ENCODE measurements at places on chromosomes 16 and 17.

DNA sequence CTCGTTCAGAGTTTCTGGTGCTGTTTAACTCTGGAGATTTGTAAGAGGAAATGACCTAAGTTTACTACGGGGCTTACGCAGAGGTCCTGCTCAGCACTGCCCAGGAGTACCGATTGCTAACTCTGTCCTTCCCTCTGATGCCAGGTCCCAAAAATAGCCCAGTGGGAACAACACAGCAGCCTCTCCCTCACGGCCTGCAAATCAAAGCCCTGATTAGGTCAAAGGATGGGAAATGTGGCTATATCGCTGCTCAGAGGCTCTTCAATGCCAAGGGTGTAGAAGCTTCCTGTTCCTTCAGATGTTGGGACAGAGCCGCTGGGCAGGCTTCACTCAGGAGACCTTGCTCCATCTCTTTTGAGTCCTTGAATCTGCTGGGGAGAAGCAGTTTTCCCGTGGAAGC lies 174.2 kb upstream of the KCNJ16 start:
- DNase-seq: no peak

GRCh38 chr17:39115135-39115534 lies 36.3 kb downstream of the PLXDC1 start:
- DNase-seq: no peak

DNA sequence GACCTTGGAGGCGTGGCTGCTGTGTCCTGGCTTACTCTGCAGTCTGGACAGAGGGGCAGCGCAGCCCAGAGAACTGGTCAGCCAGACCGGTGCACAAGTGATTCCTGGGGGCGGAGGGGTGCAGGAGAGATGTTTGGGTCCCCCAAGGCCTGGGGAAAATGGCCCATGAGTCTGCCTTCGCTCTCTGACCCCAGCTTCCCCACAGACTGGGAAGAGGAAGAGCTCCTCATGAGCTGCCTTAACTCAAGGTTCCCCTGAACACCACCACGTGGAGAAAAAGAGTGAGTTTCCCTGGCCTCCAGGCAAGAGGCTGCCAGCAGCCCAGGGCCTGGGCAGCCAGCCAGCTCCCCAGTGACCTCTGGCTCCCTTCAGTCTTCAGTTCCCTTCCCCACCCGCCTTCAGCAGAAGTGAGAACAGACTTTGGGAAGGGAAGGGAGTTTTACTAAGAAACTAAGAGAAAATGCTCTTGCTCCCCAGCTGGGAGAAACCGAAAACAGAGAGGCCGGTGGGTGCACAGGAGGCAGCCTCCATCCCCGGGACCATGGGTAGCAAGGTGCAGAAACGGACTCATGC lies 2.0 kb upstream of the C17orf99 start:
- no peak for DNase-seq

GRCh38 chr16:85304337-85304736 lies 192.1 kb upstream of the CIBAR2 start:
- no peak for DNase-seq

DNA sequence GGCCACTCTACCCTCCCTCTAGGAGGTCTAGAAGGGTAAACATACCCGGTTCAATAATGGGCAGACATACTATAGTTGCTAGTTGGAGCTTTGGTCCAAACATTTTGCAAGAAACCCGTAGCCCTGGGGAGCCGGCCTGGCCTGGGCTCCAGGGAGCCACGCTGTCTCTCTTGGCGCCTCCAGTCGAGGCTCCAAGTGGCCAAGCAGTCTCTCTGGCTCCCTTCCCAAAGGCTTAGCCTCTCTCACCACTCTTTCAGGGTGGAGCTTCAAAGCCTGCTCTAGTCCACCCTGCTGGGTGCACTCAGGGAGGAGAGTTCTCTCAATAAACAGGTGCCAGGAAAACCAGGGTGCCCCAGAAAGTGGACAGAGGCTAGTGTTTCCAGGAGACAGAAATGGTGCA lies 32.2 kb downstream of the RCVRN start:
- DNase-seq: no peak

GRCh38 chr17:41528959-41529353 lies 848 bp upstream of the KRT19 start:
- DNase-seq: no peak

- no peak for DNase-seq
These were observed 2.3 kb upstream of the ALKBH5 start for GRCh38 chr17:18181358-18181757.

DNA sequence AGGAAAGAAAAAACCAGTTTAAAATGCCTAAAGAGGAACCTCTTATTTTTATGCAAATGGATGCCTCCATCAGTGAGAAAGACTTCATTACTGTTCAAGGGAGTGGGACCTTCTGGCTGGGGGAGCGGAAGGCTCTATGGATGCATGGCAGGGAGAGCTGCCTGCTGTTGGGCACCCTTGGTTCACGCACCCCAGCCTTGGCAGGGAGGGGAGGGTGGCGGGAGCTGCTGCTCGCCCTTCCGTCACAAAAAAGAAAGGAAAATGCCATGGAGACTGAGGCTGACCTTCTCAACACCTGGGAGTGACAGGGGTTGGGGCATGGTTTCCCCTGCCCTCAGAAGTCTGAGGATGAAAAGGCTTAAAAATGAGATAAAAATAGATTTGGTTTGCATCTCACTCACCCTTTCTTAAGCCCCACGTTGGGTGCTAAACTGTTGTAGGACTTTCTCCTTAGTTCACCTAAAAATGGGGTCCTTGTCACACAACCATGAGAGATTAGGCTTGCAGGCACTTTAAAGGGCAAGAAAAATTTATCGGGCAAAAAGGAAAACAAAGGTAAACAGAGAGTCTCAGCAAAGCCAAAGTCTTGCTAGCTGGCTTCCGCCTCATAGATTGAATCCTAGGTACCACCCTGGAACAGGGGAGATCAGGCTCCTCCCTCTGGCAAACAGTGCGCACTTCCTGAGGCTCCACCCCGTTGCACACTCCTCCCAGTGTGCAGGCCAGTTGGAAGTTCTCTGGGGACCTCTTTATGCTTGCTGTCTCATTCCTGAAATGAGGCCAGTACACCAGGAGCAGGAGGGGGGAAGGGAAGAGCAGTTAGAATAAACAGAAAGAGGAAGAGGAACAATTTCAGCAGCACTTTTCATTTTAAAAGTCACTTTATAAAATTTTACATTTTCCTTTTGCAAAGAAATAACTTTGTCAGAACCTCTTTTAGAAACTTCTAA lies 31.6 kb downstream of the PHKB start:
- DNase-seq: no peak

- DNase-seq: no peak
These were observed 34.6 kb downstream of the DCUN1D3 start for GRCh38 chr16:20865420-20866131.

DNA sequence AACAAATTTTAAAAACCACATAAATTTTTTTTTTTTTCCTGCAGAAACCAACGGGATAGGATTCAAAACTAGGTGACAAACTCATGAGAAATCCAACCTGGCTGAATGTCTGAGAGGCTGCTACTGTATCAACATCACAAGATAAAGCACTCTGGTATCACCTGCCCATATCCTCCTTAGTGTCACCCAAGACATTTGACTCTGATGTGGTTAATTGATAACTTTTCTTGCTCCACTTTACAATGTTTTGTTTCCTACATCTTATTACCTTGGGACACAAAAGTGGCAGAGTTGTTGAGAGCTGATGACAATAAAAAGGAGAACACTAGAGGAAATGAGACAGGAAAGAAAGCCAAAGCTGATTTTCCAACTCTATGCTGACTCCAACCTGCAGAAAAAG lies 4.0 kb upstream of the FBXL20 start:
- no peak for DNase-seq

DNA sequence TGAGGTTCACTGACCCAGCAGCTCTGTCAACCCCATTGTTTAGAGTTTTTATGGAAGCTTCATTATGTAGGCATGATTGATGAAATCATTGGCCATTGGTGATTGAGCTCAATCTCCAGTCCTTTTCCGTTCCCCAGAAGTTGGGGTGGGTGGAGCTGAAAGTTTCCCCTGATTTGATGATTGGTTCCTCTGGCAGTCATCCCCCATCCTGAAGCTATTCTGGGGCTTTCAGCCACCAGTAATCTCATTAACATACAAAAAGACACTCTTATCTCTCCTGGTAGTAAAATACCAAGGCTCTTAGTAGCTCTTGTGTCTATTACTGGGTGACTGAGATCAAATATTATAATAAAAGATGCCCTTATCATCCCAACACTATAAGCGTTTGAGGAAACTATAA lies 67.1 kb downstream of the TANC2 start:
- DNase-seq: no peak

All from T-helper 1 cell (primary cell).